ENCODE measurements at places on chromosomes 3 and 15.

GRCh38 chr3:138011722-138012121, 1.8 kb downstream of the CLDN18 start:
- no peak for DNase-seq

GRCh38 chr3:52393959-52394670, 50.8 kb downstream of the SEMA3G start:
- DNase-seq: no peak

DNA sequence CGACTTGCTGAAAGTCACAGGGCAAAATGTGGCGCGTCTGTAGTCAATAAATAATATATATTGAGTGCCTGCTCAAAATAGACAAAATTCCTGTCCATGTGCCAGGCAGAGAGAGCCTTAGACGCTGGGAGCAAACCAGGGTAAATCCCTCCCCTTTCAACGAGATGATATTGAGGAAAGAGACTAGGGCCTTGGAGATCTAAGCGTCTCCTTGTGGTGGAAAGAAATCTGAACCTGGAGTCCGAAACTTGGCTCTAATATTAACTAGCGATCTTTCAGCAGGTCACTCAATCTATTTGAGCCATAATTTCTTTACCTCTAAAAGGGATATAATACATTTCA, 348 bp upstream of the DPP8 start:
- DNase-seq: no peak

- DNase-seq: no peak
Measured at GRCh38 chr3:71258116-71258515, 325.4 kb downstream of the FOXP1 start.

DNA sequence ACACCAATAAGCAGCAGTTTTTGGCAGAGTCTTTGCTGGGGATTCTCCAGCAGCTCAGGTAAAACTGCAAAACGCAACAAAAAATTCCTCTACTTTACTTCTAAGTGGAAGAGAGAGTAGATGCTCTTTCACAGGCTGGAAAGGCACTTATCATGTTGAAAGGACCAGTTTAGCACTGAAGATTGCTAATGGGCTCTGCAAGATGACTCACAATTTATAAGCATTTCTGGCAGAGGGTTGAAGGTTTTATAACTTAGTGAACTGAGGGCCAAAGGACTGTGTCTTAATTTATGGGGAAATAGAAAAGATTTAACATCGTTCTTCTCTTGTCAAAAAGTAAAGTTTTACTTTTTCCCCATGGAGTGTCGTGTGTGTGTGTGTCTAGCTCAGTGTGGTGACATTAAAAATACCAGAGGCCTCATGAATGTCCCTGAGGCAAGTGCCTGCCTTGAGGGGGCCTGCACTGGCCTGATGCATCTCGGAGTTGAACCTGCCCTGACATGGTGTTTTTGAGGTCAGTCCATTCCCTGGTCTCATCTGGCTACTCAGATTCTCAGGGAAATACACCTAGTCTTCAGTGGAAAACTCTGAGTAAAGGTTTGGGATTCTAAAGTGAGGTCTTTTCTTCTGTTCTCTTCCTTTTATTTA, 1092.0 kb downstream of the NAALADL2 start:
- no peak for DNase-seq

DNA sequence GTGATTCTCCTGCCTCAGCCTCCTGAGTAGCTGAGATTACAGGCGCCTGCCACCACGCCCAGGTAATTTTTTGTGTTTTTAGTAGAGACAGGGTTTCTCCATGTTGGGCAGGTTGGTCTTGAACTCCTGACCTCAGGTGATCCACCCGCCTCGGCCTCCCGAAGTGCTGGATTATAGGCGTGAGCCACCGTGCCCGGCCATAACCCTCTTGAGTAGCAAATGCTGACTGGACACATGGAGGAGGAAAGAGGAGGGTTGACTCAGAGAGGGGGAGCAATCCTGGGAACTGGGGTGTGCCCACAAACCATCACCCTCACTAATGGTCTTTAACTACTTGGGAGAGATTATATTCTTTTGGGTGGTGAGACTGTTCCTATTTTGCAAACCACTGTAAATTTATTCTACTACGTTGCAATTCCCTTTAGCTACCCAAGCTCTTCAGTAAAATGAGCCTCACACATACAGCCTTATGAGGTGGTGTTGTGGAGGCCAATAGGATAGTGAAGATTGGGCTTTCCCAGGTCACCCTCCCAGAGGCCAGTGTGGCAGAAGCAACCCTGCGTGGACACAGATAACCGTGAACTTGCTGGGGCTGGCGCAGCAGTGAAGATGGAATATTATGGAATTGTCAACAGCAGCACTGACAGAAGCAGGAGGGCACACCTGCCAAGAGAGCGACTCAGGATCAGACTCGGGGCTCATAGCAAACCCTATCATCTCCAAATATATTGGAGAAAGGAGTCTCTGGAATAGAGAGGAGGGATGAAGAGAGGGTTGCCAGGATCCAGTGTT, 37.4 kb downstream of the TLNRD1 start:
- no peak for DNase-seq

- DNase-seq: no peak
Measured at GRCh38 chr3:175456466-175456865, 597.3 kb downstream of the NAALADL2 start.

DNA sequence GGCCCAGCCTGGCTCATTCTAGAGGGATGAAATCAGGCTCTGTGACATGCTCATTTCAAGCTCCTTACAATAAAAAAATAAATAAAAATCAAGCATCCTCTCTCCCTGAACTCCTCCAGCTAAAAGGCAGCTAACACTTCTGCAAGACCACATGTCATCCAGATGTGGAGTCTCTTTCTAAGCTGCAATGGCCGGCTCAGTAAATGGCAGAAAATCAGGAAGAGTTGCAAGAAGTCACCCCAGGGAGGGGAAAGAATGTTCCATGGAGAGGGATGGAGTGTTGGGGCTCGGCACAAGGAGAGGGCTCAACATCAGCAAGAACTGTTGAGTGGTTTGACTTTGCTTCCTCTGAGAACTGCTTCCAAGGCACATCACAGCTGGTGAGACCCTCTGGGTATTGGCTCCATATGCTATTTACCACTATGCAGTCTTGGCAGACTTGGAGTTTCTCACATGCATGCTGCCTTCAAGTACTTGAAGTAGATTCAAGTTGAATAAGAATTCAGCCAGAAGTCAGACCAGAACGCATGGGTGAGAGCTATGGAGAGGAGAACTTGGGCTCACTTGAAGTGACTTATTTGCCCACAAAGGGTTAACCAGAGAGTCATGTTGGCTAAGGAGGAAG, 689.0 kb downstream of the NTRK3 start:
- no peak for DNase-seq

DNA sequence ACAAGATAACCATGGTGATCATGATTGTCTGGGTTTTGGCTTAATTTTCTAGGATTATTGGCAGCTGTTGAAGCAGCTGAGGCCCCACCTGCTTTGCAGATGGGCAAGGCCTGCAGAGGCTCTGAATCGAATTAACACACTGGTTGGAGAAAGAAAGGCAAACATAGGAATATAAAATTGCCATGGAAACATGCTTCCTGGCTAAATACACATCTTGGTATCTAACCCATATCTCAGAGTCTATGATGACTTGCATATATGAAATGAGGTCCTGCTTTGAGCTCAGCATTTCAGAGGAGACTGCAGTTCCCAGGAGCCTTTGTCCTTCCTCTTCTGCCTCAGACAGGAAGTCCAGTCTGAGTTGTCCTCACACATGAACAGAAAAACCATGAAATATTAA, 24.3 kb upstream of the SV2B start:
- DNase-seq: no peak

GRCh38 chr3:123949641-123950040, 11.4 kb downstream of the CCDC14 start:
- DNase-seq: no peak

DNA sequence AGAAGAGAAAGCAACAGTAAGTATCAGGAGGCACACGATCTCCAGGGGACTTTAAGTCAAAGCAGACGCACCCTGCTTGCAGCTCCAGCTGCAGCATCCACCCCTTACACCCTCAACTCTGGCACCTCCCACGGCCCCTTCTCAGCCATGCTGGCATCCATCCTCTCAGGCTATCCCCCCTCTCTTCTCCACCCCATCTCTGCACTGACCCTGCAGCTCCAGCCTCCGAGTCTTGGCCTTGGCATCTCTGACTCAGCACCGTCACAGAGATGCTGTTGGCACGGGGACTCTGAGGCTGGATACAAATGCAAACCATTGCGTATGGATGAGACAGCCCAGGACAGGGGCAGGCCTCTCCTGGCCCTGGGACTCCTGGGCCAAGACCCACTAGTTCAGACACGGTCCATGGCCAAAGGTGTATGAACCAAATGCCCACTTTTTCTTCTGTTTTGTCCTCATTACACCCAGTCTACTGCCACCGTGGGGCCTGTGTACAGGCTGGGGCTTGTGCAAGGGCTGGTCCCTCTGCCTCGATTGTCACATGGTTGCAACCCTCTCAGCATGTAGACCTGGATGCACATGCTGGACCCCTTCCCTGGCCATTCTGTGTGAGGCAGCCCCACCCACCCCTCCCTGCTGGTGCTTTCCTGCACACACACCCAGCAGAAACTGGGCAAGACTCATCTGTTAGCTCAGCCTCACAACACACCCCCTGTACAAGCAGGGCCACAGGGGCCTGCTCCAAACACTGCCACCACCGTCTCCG, 18.7 kb upstream of the ZXDC start:
- DNase-seq: no peak

DNA sequence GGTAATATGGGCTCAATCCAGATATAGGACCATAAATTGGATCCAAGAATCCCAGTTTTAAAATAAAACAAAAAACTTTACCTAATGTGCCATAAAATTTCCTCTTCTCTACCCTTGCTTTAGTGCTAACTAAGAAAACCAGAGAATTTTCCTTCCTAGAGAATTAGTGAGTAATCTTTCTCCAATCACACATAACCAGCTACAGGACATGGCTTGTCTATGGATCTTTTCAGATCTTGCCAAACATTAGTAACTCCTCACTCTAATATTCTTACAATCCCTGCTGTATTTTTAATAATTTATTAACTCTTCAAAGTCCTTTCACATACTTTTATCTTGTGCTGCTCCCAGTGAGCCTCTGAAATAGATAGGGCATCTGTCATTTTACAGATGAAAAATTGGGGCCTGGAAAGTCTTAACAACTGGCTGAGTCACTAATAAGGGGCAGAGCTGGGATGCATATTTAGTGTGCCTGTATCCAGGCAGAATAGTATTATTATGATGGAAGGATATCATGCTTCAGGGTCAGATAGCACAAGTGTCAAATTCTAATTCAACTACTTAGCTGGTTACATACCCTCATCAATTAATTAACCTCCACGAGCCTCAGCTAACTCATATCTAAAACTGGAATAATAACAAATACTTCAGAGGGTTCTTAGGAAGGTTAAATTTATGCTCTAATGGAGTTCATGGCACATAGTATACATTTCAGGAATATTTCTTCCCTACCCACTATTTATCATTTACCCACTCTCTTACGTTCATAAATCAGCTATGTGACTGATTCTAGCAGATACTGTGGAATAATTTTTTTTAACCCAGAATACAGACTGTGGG, 5.6 kb downstream of the ZBED2 start:
- DNase-seq: no peak

DNA sequence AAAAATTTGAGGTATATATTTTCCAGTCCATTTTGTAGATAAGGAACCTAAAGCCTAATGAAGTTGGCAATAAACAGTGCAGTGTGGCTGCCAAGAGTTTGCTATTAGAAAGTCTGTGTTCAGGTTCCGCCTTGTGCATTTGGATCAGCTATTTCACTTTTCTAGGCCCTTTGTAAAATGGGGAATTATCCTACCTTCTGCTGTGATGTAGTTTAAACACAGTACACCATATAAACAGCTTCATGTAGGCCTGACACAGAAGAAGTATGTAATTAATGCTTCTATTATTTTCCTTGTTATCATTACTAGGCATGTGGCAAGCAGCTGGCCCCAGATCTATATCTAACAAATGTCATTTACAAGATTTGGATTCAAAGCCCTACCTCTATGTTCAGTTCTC, 456.3 kb downstream of the GABRG3 start:
- DNase-seq: no peak

- DNase-seq: peak; percentile 77
Measured at GRCh38 chr3:122074621-122075265, 19.6 kb downstream of the CD86 start.

DNA sequence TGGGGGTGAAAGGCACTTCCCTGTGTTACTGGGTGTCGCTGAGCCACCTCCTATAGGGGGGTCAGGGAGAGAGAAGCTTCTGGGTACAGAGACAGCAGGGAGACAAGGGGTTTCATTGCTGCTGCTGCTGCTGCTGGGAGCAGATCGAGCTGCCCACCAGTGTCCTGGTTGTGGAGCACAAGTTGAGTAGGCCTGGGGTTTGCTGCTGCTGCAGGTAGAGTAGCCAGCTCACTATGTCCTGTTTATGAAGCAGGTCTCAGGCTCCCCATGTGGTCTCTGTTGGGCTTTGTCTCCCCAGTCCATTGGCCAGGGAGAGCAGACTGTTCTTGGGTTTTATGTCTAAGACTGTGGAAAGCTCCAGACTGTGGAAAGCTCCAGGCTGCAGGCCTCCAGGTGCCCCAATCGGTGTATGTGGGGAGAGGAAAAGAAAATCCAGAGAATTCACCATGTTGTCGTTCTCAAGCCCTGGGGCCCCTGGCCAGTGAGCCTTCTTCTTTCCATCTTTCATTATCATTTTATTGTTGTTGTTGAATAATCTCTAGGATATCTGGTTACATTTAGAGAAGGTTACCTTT, 157.8 kb downstream of the ADAMTS17 start:
- DNase-seq: no peak

- peak; percentile 3 for DNase-seq
Measured at GRCh38 chr3:30161375-30161774, 445.0 kb upstream of the TGFBR2 start.

DNA sequence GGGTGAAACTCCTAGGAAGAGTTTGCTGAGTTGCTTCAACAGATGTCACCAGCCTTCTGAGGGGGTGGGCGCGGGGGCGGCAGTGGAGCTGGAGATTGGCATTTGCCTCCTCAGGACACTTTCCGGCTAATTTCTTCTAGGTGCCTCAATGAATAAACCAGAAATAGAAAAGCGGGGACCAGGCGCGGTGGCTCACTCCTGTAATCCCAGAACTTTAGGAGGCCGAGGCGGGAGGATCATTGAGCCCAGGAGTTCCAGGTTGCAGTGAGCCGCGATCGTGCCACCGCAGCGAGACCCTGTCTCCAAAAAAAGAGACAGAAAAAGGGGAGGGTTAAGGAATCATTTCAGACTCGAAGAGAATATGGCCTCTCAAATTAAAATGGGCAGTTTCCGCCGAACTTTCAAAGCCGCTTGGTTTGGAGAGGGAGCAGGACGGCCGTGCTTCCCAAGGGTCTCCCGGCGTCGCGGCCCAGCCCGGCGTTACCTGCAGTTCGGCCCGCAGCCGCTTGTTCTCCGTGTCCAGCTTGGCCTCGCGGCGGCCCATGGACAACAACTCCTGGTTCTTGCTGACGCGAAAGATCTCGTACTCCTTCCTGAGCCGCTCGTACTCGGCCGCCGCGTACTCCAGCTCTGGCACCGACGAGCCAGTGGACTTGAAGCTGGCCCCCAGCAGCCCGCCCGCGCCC, 587 bp downstream of the NPHP3 start:
- DNase-seq: peak; percentile 56

GRCh38 chr3:77038468-77038929, 1.4 kb upstream of the ROBO2 start:
- peak; percentile 57 for DNase-seq

- no peak for DNase-seq
Measured at GRCh38 chr3:23161896-23162570, 41.1 kb upstream of the UBE2E2 start.

Measured in HL-60 (cell line).